ENCODE measurements at places on chromosomes 1 and 21.

DNA sequence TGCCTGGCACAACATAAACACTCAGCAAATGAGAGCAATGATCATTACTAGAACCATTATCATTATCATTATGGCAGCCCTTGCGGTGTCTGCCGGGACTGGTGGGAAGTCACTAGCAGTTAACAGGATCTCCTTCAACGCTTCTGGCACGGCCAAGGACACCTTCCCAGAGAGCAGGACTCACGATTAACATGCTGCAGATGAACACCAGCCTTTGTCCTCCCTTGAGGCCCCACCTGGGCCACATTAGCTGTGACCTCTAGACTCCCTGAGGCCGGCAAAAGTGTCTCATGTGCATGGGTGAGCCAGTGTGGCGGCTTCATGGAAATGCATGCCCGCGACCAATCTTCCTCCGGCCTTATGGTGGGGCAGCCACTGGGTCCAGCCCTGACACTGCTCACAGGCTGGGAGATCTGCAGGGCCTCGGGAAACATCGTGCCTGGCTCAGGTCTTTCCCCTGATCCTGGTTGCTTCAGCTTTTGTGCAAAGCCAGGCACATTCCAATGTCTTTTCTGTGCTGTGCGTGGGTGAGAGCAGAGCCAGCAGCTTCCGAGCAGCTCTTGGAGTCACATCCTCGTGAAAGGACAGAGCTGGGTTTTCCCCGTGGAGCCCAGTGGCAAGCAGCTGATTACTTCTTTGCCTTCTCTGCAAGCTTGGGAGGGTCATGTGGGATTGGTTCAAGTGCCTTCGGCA lies 107.3 kb downstream of the HMGB4 start:
- DNase-seq: no peak

- peak; percentile 11 for DNase-seq
Measured at GRCh38 chr1:109392037-109392787, 5.5 kb downstream of the SORT1 start.

DNA sequence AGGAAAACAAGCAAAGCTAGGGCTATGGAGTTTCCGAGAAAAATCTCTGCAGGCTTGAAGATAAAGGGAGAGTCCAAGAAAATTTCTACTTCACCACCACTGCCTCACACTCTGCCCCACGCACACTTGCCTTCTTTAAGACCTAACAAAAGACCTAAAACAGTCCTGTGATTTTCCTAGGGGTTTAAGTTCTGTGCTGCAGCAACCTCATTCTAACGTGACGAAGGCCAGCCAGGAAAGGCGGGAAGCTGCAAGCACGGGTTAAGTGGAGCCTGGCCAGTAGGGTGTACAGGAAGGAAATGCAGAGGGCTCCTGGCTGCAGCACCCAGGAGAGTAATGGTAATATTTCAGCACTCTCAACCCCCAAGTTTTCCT lies 1.5 kb downstream of the SPATA6 start:
- peak; percentile 29 for DNase-seq

DNA sequence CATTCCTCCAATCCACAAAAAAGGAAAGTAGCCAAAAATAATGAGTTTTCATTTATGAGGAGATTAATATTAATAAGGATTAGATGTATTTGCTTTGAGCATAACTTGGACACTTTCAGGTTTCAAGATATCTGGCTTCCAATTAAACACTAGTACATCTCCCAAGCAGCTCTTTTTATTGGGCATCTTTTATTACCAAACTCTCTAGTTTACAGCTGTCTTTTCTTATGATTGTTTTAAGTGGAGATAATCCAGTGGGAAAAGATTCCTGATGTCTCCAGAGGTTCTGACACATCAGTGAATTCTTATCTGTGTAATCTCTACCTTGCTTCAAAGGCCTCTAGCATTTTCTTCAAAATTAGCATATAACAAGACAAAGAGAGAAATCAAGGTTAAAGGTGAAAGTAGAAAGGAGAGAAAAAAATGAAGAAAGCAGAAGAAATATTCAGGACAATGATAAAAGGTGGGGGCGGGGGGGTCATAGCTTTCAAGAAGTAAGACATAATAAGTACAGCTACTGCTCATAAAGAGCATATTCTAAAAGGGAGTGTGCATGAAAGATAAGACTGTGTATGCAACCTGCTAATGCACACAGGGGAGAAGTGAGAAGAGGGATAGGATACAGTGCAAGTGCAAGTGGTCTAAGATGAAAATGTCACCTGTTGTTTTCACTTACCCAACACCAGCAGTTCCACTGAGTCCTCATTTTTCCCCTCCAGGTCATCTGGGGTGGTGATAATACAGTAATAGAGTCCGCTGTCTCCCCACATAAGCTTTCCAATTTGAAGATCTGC lies 19.1 kb downstream of the ILDR2 start:
- no peak for DNase-seq

- DNase-seq: no peak
Measured at GRCh38 chr1:204613636-204614035, 71.9 kb downstream of the LRRN2 start.

DNA sequence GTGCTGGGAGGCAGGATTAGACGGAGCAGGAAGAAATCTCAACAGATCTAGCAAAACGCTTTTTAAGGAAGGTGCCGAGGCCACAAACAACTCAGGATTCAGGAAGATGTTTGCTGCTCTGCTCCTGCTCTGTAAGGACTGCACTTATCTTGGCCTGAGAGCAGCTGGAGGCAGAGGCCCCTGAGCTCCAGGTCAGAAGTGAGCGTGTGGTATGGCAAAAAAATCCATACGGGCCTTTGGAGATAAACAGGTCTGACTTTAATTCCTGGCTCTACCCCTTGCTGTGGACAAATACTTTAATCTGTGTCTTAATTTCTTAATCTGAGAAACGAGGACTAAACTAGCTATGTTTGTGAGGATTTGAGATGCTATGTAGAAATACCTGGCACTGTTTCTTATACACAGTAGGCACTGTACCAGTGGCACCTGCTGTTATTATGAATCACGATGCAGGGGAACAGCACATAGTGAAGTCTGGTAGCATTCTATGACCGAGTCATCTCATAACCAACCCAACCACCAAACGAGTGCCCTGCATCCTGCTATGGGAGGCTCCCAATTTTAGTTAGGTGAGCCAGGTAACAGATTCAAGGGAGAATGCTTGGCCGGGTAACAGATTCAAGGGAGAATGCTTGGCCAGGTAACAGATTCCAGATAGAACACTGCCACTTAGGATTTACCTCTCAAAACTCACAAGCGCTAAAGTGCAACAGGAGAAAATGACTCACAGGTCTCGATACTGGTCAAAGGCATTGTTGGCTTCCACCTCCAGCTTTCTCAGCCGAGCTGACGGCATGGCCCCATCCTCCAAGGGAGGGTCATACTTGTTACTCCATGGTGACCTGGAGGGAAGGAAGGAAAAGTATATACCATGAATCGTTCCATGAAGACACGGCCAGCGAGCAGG lies 65.9 kb downstream of the SLC66A1 start:
- DNase-seq: no peak

DNA sequence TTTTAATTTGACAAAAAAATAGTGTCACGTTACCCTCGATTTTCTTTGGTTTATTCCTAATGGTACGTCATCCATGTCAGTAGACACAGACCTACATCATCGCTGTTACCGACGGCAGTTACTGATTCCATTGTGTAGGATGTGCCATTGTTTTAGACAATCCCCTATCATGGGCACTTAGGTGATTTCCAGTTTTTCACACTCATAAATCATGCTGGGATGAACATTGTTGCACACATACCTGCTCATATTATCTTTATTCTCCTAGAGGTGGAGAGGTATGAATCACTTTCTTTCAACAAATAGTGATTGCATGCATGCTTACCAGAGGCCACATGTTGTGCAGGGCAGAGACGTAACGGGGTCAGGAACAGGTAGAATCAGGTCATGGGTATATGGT lies 79.7 kb upstream of the EFHD2 start:
- DNase-seq: no peak

DNA sequence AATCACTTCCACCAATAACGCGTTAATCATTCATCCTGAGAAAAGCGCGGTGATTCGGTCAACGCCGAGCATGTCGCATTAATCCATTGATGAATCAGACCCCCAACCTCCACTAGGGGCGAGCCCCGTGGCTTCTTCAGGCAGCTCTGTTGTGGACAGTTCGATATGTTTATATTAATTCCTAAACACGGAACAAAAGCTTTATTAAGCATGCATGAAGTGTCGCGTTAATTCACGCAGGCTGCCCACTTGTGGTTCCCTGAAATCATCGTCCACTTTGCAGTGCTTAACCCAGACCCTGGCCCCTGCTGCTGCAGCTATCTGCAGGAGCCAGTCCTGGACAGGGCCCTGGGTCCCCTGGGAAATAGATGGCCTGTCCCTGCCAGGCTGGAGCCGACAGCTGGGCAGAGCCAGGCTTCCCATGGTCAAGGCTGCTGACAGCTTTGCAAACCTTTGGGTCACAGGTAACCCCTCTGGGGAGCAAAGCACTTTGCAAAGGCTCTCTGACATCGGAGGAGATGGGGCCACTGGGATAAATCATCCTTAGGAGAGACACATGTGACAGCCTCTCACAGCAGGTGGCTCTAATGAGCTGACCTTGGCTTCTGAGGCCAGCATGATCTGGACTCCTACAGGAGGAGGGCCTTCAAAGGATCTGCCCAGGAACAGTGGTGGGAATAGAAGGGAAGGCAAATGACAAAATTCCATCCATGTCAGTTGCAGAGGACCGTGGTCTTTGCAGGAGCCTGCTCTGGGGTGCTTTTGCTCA lies 137.0 kb upstream of the AJAP1 start:
- no peak for DNase-seq

DNA sequence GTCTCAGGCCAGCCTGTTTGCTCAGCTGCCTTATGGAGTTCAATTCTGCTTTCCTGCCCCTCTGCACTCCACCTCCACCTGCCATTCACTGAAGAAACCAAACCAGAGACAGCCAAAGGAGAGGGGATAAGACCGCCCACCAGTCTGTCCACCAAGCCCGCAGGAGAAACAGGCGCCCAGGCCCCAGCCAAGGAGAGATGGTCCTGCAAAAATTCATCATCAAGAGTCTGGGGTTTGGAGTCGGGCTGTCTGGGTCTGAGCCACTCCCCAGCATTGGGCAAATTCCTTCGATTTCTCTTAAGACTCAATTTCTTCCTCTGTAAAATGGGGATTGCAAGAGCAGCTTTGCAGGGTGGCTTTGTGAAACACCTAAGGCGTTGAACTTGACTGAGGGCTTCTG lies 121.4 kb upstream of the RUNX3 start:
- DNase-seq: no peak

Measured in caudate nucleus (tissue), 63 donors.